SJCRH30 (cell line): ENCODE measurements at places on chromosomes 6 and 20. TPM values are rescaled to one million over a fixed set of nuclear protein-coding genes. Genes with fewer than 3 reads are reported as not detected.

DNA sequence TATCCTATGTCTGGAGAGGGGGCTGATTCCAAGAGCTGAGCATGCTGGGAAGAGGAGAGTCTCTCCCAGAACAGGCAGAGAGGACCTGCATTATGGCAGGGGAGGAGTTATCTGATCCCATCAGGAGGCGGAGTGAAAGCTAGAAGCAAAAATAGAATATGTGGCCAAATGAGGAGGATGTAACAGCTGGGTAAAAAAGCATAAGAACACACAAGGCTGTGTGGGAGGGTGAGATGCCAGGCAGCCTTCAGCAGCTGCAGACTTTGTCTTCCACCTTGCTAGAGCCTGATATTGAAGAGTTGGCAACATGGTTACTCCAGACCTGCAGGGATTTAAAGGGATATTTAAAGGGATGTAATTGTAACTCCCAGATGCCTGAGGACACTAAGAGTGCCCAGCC lies 167.1 kb downstream of the PTPRT start:
- peaks cover 20% of the 10 kb centered on the region for H3K4me1 ChIP-seq
- DNase-seq = peak; percentile 84
- H3K27ac ChIP-seq = no peak overlapping the region
- H3K4me3 ChIP-seq = no peak overlapping the region

- no peak for DNase-seq
- H3K4me1 ChIP-seq = peaks cover 3% of the 10 kb centered on the region; the same call in 1 of the 2 replicates
- no peak overlapping the region for H3K27ac ChIP-seq
- no peak overlapping the region for H3K4me3 ChIP-seq
- H3K27me3 ChIP-seq = no peaks in the 10 kb centered on the region
Observed at GRCh38 chr6:26362836-26363220, 2.2 kb upstream of the BTN3A2 start.

DNAH8 gene
- under 0.01 and 0.03 TPM in 2 replicates for total RNA-seq

GRCh38 chr6:32664827-32665362 lies 1.6 kb downstream of the HLA-DQB1 start:
- no peaks in the 10 kb centered on the region for H3K4me1 ChIP-seq
- H3K36me3 ChIP-seq = no peaks in the 10 kb centered on the region
- no peak overlapping the region for H3K27ac ChIP-seq
- no peak overlapping the region for H3K4me3 ChIP-seq
- H3K27me3 ChIP-seq = no peaks in the 10 kb centered on the region

DNA sequence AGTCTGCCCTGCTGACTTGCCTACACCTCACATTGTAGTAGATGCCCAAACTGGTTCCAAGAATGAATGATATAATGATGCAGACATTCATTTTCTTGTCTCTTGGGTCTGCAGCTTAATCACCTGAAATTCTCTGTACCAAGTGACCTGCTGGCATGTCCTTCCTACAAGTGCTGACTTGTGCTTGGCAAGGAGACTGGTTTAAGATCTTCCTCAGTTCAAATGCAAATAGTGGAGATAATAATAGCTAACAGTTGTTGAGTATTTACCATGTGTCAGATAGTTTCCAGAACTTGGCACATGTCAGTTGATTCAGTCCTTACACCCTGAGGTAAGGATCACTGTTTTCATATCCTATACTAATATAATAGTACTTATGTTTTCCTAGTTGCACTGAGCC lies 223.4 kb downstream of the SLC24A3 start:
- H3K27me3 ChIP-seq = no peaks in the 10 kb centered on the region
- H3K27ac ChIP-seq = no peak overlapping the region
- H3K36me3 ChIP-seq = no peaks in the 10 kb centered on the region
- H3K4me1 ChIP-seq = no peaks in the 10 kb centered on the region
- H3K4me3 ChIP-seq = no peak overlapping the region
- DNase-seq = no peak

SRMS gene
- total RNA-seq = not detected in 2 replicates

DNA sequence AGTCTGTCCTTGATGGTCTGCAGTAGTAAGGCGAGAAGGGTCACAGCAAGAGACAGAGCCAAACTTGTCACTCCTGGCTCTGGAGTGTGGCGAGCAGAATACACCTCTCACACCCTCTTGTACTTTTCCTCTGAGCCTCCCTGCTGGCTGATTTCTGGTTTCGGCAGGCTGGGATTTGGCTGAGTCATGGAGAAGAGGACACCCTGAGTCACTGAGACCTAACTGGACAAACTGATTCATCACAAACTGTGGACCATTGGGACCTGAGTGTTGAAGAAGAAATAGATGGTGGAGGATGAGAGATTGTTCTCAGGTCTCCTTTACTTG lies 101.7 kb downstream of the F13A1 start:
- no peaks in the 10 kb centered on the region for H3K27me3 ChIP-seq
- H3K4me1 ChIP-seq = no peaks in the 10 kb centered on the region
- H3K4me3 ChIP-seq = no peak overlapping the region
- DNase-seq = no peak
- no peaks in the 10 kb centered on the region for H3K36me3 ChIP-seq

GPX5 gene
- total RNA-seq = not detected in 2 replicates

DNA sequence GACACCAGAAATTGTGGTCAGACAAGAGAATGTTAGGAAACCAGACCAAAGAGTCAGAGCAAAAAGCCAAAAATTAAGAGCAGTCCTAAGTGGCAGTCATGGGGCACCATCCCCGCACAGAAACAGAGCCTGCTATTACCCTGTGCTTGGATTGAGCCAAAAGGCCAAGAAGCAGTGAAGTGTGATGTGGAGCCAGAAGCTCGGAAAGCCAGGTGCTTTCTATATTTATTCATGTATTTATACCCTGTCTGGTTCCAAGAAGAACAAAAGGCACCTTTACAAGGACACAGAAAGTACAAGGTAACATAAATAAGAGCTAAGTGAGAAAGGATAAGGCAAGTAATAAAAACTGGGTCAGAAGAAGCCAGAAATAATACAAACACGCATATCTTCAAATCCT lies 336.2 kb upstream of the CNR1 start:
- H3K36me3 ChIP-seq = no peaks in the 10 kb centered on the region
- no peak overlapping the region for H3K4me3 ChIP-seq

TMEM63B gene
- 11.5 TPM in 2 replicates for total RNA-seq

OPRM1 gene
- total RNA-seq = not detected in 2 replicates

DNA sequence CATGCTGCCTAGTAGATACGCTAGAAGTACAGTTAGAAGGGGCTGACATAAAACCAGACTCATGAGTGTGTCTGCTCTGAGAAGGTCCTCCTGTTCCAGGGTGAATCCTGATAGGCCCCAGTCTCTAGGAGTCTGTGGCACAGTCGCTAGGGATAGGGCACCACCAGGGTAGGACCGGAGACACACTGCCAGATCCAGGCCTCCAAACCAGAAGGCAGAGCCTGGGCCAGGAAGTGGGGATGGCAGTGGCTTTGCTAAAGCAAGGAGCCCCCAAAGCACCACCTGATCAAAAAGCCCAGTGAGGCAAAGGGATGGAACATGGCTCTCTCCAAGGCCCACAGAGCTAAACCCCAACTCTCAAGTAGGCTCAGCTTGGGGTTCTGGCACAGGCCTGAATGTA lies 21.6 kb downstream of the MDGA1 start:
- H3K4me3 ChIP-seq = no peak overlapping the region
- H3K27ac ChIP-seq = no peak overlapping the region
- no peaks in the 10 kb centered on the region for H3K4me1 ChIP-seq
- DNase-seq = no peak
- H3K27me3 ChIP-seq = no peaks in the 10 kb centered on the region

DNA sequence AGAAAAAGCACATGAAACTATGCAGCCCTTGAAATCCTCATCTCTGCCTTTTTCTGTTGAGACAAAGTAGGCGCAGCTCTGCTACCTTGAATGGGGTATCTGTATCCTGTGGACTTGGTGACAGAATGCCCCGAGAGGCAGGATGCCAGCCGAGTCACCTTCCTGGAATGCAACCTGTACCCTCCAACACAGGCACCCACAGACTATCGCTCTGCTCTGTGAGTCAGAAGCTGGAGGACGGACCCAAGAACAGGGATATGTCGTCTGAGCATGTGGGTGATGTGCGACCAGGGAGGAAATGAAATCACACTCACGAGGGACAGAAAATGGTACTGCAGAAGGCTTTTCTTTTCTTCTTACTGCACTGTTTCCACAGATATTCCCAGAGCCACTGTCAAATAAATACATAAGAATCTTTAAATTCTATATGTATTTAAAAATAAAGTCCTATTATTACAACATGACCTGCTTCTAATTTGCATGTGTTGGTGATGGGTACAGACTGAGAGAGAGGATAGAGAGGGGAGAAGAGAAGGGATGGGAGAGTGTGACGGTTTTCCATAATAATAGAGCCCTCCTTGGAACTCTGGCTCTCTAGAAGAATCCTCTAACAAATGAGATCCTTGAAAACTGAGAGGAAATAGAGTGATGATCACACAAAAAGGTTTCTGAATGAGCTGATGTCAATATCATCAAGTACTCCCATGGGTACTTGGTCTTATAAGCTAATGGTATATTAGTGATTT lies 308.1 kb downstream of the FOXC1 start:
- H3K27me3 ChIP-seq = no peaks in the 10 kb centered on the region
- H3K36me3 ChIP-seq = no peaks in the 10 kb centered on the region
- H3K4me3 ChIP-seq = no peak overlapping the region
- H3K4me1 ChIP-seq = no peaks in the 10 kb centered on the region

DNA sequence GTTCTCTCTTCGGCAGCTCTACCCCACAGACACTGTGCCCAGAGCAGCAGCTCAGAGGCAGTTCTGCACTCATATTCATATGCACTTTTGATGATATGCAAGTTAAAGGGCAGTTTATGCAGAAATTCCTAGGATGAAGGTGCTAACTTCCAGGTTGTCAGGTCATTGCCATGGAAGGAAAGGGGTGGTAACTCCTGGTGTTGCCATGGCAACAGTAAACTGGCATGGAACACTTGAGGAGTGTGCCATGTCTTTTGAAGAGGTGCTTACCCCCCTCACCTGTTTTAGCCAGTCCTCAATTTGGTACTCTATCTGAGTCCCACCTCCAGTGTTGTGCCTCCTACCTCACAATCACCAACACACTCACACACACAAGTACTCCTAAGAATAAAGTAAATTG lies 539.4 kb upstream of the BTBD3 start:
- no peak for DNase-seq
- no peaks in the 10 kb centered on the region for H3K36me3 ChIP-seq
- no peak overlapping the region for H3K4me3 ChIP-seq
- H3K27ac ChIP-seq = no peak overlapping the region
- no peaks in the 10 kb centered on the region for H3K27me3 ChIP-seq
- peaks cover 4% of the 10 kb centered on the region; the same call in 1 of the 2 replicates for H3K4me1 ChIP-seq

DDO gene
- 0.14 and 0.43 TPM in 2 replicates for total RNA-seq

DNA sequence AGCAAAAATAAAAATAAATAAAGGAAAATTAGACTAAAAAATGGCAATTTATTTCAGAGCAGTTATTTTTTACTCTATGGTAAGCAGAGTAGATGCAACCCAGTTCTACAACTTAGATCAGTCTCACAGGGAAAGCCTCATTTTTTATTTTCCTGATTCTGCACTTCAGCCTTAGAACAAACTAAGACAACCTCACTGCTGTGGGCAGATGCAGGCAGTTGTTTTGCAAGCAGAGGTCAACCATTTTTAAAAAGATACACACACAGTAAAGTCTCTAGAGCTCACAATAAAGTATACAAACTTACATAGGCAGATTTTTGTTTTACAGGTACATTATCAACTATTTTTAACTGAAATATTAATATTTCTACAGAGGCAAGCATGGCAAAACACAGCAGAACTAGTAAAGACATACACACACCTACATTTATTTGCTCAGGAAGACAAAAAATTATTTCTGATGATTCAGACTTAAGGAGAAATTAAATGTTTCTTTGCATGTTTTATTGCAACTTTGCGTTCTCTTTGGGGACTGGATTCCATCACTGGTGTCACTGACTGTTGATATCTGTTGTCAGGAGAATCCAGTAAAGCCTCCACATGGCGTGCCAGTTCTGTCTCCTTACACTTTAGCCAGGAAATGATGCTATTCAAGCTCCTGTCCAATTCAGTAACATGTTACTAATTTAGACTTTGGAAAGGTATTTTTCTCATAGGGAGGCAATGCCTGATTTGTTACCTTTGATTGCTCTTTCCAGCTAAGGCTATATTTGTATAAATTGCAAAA lies 102.7 kb downstream of the TRDN start:
- H3K4me3 ChIP-seq = no peak overlapping the region
- H3K27me3 ChIP-seq = no peaks in the 10 kb centered on the region
- no peak overlapping the region for H3K27ac ChIP-seq
- H3K36me3 ChIP-seq = no peaks in the 10 kb centered on the region

MRPS18B gene
- 48.8 and 51.6 TPM in 2 replicates for total RNA-seq

DNA sequence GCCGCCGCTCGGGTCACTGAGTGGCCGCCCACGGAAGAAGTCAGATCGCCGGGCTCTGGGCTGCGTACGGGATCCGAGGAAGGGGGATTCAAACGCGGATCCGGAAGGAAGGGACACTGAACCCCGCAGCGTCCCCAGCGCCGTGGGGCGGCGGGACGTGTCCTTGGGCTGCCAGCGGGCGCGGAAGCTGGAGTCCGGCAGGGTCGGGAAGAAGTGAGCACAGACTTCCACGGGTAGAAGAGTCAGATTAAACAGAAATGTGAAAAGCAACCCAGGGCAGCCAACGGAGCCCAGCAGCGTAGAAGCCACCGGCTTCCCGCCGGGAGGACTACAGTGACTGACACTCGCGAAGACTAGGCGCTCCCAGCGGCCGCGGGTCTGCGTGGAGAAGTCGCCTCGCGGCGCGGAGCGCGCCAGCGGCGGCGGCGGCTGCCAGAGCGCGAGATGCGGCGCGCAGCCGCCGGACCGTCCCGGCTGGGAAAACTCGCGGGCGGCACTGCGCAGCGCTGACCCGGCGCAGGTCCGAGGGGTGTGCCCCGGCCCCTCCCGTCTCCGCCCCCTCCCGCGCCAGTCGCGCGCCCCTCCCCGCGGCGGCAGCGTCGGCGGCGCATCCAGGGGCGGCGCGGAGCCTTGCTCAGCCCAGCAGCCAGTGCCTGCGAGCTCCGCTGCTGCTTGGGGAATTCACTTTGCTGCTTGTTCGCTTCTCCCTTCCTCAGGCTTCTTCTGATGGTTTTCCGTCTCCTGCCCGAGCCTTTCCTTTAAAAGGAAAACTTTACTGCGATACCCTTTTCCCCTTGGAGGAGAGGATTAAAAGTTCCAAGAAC lies at the start of gene SAMD5:
SAMD5 (plus strand) TSS at position 649 of the 824 bp plus-strand sequence. CDS start 239 bp downstream, outside the sequence.
- no peaks in the 10 kb centered on the region for H3K27me3 ChIP-seq
- H3K4me3 ChIP-seq = peak within 1 kb of the TSS; percentile 91
- peak; percentile 81 for DNase-seq
- H3K36me3 ChIP-seq = no peaks in the 10 kb centered on the region

DNA sequence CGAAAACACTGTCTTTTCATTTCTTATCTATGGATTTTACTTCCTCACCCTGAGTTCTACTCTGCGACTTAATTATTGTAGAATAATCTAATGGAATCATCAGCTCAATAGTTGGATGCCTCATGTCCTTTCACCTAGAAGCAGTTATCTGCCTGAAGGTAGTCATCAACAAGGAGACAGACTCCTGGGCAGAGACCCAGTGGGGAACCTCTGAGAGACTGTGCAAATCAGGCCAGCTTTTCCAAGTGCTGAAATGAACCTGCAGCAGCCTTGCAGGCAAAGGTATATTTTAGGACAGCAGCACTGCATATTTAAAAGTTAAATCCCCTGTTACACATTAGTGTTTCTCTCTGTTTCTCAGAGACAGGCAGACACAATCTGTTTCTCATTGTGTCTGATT lies 99.7 kb upstream of the STMND1 start:
- H3K36me3 ChIP-seq = no peaks in the 10 kb centered on the region
- DNase-seq = no peak
- no peaks in the 10 kb centered on the region for H3K27me3 ChIP-seq
- H3K4me1 ChIP-seq = no peaks in the 10 kb centered on the region
